ENCODE measurements at places on chromosomes 1 and 21.

- peak; percentile 72 for DNase-seq
Observed at GRCh38 chr1:169160845-169161495, 54.5 kb downstream of the ATP1B1 start.

DNA sequence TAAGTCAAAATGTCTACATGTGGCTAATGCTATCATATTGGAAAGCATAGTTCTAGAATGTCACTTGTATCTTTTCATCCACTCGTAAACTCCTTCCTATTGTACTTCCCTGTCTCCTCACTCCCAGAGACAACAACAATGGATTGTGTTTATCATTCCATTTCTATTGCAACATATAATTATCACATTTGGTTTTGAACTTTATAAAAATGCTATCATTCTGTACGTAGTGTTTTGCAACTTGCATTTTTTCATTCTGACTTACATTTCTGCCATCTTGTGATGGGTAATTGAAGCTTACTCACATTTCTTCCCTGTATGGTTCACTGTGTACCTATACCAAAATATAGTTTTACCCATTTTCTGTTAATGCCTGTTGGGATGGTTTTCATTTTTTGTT lies 14.5 kb upstream of the CSF3R start:
- DNase-seq = no peak

- DNase-seq = peak; percentile 60
Observed at GRCh38 chr1:26280333-26281042, 602 bp downstream of the SH3BGRL3 start.

GRCh38 chr1:70979313-70979712 lies 68.3 kb downstream of the PTGER3 start:
- no peak for DNase-seq

- peak; percentile 44 for DNase-seq
Observed at GRCh38 chr1:208264469-208265121, 20.4 kb upstream of the PLXNA2 start.

- DNase-seq = no peak
Observed at GRCh38 chr1:184223216-184223615, 163.6 kb upstream of the C1orf21 start.

DNA sequence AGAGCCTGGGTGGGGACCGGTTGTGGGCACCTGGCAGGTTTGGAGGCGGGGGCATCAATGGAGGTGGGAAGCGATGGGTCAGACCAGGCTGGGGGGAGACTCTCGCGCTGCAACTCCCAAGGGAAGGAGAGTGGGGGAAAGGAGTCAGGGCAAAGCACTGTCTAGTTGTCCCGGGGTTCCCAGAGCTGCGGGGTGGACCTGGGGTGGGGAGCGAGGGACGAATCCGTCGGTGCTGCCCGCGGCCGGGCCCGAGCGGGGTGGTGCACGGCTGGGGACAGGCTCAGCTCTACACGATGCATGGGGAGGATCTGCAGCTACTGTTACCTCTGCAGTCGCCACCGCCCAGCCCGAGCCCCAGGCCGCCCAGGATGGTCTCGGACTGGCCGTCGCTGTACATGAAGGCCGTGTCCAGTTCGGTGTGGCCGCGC lies 427 bp downstream of the AKR7A2 start:
- no peak for DNase-seq

- no peak for DNase-seq
Observed at GRCh38 chr1:28197682-28198415, 21.4 kb upstream of the PTAFR start.

GRCh38 chr1:31414980-31415370 lies 2.0 kb downstream of the SERINC2 start:
- DNase-seq = no peak

- peak; percentile 98 for DNase-seq
Observed at GRCh38 chr21:46079352-46080170, 18.4 kb upstream of the COL6A2 start.

DNA sequence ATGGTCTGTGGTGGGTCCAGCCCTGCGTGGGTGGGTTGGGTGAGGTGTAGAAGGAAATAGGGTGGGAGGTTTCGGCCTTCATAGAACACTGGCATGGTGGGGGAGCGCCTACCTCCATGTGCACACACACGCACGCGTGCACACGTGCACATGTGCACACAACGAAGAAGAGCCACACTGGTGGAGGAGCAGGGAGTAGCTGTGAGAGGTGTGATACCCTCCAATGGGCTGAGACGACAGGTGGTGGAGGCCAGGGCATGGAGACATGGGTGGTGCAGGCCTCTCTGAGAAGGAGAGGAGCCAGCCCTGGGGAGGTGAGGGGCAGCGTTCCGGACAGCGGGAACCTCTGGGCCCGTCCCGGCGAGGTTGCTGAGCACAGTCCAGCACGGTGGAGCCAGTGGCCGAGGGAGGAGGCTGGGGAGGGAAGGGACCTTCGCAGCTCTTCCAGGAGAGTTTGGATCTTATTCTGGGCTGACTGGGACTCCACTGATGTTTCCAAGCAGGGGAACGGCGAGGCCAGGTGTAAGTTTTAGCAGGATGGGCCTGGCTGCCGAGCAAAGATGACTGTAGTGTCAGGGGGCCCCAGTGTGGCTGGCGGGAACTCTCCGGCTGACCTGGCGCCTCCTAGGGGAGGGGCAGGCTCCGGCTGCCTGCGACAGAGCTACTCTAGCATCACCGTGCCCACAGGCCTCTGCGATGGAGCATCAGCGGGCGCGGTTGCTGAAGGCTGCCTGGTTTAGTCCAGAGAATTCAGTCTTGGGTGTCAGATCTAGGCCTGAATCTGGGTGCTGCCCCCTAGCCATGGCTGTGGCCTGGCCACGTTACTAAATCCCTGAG lies 107.2 kb downstream of the ARHGEF10L start:
- no peak for DNase-seq

GRCh38 chr1:50427818-50428779 lies 4.9 kb upstream of the DMRTA2 start:
- no peak for DNase-seq

DNA sequence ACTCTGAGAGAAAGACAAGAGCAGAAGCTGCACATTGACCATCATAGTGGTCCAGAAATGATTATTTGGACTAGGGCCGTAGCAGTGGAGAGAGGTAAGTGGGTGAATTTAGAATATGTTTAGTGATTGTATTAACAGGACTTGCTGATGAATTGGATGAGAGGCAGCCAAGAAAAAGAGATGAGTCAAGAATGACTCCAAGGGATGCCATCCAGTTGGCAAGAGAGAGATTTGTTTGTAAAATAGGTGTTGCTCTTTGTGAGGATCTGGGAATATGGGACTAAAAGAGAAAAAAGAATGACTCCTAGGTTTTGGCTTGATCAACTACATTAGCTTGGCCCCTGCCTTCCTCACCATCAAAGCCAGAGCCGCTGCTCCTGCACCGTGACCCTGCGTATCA lies 54.2 kb upstream of the ARTN start:
- DNase-seq = peak; percentile 83

DNA sequence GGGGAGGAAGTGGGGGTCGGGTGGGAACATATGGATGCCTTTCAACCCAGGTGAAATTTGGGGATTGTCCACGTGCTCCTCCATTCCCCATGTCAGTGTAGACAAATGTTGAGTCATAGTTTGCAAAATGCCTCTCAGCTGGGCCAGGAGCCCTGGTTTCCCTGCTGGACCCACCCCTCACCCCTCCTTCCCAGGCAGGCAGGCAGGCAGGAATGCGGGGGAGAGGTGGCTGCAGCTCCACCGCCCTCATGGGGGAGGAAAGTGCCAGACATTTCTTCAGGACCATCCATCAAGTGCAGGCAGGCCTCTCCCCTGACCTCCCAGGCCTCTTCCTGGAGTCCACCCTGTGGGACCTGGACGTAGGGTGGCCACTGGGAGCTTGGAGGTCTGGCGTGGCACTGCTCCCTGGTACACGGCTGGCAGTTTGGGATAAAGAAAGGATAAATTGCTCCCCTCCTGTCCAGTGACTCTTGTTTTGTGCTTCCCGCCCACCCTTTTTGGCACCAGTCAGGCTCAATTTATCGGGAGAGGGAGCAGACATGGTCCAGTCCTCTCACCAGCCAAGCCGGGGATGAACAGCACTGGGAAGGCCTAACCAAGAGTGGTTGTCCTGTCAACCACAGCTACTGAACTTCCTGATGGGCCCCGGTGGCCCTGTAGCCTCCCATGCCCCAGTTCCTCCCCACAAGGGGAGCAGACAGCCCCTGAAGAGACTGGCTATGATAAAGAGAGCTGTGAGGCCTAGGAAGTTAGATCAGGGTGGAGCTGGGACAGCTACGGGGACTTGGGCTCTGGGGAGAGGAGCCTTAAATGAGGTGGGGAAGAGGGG lies 18.9 kb downstream of the NPR1 start:
- peak; percentile 80 for DNase-seq

Data from fibroblast of mammary gland (primary cell).